ENCODE measurements at places on chromosomes 7 and 10.

GRCh38 chr7:7704867-7705266 lies 13.5 kb downstream of the RPA3 start:
- DNase-seq: no peak

DNA sequence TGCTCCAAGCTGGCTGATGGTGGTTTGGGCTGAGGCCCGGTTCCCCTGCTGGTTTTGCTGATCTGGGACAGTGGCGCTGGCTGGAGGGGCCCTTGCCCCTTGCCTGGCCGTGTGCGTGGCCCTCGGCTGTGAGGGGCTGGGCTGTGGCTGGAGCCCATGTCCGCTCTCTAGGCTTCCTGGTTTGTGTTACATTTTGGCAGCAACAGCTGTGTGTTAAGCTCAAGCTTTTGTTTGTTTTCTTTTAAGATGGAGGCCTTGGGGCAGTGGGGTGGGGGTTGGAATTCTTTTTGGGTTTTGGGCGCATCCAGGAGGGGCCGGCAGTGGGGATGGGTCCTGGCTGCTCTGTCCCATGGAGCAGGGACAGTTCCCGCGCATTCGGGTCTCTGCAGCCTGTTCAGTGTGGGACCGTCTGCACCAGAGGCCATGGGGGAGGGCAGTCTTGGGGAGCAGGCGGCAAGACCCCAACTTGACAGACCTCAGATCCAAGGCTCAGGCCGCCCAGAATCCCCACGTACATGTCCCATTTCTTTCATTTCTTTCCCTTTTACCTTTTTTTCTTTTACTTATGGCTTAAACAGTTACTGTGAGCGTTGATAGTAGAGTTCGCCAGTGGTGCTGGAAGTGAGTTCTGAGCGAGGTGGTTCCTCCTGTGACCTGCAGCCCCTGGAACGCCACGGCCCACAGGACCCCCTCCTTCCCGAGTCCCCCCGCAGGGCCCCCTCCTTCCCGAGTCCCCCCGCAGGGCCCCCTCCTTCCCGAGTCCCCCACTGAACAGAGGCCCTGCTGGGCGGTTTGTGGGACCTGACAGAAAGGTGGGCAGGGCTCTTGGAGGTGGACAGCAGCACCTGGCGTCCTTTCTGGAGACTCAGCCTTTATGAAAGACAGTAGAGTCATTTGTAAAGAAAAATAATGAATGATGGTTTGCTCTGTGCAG lies 75.3 kb downstream of the INPP5A start:
- no peak for DNase-seq

GRCh38 chr10:14296065-14296709 lies 34.5 kb downstream of the FRMD4A start:
- no peak for DNase-seq

- no peak for DNase-seq
Measured at GRCh38 chr7:2934211-2934731, 90.2 kb upstream of the GNA12 start.

DNA sequence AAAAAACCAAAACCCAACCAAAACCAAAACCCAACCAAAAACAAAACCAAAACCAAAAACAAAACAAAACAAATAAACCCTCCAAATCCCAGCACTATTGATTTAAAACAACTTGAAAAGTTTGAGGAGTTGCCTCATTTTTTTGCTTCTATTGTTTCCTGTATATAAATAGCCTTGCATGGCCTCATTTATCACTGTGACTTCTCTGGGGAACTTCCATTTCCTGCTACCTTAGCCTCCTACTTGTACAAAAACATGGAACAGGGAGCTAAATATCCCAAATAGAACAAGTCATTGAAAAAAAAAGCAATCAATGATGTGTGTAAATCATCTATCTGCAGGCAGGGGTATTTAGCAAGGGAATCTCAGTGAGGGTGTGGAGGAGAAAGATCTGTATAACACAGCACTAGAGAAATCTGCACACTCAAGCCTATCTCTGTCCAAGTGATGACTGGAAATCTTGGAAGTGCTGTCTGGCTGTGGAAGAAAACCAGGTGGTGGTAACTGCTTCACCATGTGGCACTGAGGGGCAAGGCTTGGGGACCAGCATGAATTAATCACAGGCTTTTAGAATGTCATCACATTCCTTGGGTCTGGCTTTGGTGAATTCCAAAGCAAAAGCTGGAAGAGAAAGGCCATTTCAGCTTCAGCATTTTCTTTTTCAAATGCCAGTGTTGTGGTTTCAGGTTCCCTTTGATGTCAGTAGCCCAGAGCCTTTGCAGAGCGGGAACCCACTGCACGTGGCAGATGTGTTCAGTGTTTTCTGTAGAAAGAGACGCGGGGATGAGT lies 349.5 kb upstream of the ZNF32 start:
- no peak for DNase-seq

- DNase-seq: no peak
Measured at GRCh38 chr7:130393101-130393561, 12.8 kb downstream of the CPA1 start.

DNA sequence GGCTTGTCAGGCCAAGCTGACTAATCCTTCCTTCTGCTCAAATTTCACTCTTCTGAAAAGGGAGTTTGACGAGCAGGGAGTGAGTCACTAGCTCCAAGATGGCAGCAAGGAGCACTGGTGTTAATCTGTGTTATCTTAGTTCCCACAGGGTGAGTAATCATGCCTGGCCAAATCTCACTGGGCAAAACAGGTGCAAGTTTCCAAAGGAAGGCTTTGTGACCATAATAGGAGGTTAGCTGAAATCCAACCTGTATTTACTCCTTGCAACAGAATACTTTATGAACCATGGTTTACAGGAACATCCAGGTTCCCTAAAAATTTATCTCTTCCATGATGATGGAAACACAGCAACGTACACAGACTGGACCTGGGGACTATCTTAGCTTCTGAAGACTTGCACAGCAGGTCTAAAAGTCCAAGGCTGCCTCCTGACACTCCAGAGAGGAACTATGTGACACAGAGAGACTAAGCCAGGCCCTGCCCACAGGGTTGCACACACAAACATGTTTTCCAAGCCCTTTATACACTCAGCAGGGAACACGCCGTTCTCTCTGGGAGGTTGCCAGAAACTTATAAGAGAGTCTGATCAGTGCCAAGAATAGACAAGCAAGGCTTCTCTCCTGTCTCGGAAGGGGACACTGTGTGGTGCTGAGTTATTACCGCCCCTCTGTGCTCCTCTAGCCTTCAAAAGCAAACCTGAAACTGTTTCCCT lies 46.3 kb downstream of the PDK4 start:
- no peak for DNase-seq

DNA sequence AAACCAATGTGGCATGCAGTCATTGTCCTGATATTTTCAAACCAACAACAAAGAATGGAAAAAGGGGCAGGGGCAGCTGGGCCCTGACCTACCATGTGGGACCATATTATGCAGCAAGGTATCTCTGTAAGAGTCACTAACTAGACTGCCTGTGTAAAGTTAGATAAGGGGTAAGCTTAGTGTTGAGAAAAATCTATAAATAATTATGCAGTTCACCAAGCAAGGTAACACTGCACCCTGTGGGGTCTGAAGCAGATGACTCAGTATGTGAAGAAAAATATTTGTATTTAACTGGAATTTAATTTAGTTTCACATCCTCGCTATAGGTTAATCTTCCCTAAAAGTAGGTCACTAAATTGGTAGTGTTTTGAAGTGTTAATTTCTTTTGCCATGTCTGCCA lies 99.3 kb downstream of the PPP1R3A start:
- DNase-seq: no peak

DNA sequence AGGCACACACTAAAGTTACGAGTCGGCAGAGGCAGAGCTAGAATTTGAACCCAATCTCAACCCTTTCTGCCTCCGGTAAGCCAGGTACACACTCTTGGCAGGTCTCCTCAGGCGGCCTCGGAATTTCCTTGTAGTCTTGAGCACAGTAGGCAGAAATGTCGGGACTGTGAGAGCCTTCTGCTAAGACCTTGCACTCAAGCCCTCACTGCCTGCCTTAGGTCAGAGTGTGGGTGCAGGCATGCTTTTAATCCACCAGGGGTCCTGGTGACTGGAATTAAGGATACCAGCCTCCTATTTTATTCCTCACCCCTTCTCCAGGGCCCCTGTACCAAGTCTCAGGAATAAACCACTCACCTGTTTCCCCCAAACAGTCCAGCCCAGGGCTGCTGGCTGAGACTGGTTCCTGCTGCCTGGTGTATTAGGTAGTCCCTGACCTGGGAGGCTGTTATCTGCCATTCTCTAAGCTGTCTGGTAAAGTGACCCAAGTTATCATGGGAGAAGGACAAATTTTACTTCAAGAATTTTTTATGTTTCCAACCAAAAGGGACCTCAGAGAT lies 855 bp downstream of the ATP6V1F start:
- DNase-seq: no peak

- DNase-seq: no peak
Measured at GRCh38 chr7:132051311-132051710, 494.9 kb upstream of the PODXL start.

GRCh38 chr7:47377741-47378140 lies 204.2 kb downstream of the TNS3 start:
- DNase-seq: no peak
